HTR-8/SVneo (cell line): ENCODE measurements at places on chromosomes 1 and 21.

DNA sequence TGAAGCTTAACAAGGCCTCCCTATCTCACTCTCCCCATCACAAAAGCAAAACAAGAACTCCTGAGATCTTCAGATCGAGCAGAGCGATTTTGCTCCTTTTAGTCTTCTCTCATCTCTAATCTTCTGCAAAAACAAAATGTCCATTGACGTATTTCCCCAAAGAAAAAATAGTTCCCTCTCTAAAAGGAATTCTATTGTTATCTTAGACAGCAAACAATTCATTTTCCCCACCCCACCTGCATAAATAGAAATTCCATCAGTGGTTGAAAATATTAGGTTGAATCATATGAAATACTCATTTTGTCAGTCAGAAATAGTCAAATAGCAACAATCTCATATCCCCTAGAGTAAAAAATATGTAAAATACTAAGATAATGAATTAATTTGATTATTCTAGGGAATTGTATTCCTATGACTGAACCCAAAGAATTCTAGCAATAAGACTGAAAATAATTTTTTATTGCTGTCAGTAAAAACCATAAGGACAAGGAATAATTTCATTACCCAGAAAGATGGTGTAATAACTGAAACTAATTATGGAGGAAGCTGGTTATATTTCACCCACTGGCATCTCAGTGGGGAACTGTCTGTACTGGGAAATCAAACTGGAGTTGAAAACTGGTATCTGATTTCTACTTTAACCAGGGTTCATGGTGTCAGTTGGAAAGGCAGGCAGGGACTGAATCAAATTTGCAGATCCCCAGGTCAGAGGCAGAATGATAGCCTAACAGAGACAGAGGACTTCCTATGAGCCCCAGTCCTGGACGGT is 51.3 kb downstream of the RHOU start:
- DNase-seq, result no peak

- peak; percentile 75 for DNase-seq
Observed at GRCh38 chr1:223707256-223708000, 4.9 kb upstream of the CAPN2 start.

- DNase-seq, result no peak
Observed at GRCh38 chr1:152577168-152577567, 3.1 kb downstream of the LCE3D start.

- DNase-seq, result no peak
Observed at GRCh38 chr21:30081506-30081905, 85.1 kb downstream of the CLDN17 start.

DNA sequence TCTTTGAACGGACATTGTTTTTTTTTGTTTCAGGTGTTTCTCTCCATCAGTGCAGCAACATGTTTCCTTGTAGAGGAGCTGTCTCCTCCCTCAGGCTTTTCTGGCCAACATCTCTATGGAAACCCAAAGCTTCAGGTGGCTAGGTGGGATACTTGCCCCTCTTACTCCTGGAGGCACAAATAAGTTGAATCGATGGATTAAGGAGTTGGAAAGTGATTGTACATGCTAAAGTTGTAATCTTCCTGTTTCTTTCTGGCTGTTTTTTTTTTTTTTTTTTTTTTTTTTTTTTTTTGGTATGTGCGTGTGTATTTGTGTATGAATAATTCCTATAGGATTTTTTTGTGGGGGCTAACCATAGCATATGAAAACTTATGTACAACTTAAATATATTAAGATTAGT is 10.6 kb downstream of the USP25 start:
- no peak for DNase-seq

DNA sequence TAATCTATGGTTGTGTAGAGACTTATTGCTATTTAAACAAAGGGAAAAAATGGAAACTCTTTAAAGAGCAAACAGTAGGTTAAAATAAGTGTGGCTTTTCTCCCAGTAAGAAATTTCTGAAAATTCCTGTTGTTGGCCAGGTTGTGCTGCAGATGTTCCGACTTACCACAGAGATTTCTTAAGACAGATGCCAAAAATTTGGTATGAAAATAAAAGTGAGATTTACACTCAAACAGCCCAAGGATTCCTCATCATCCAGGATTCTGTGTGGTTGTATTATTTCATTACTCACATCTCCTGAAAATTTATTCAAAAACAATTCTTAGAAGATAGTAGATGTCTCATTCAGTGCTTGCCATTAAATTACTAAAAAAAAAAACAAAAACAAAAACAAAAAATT is 296.7 kb upstream of the PTBP2 start:
- DNase-seq, result no peak

- DNase-seq, result no peak
Observed at GRCh38 chr1:172005856-172006255, 164.6 kb downstream of the DNM3 start.

DNA sequence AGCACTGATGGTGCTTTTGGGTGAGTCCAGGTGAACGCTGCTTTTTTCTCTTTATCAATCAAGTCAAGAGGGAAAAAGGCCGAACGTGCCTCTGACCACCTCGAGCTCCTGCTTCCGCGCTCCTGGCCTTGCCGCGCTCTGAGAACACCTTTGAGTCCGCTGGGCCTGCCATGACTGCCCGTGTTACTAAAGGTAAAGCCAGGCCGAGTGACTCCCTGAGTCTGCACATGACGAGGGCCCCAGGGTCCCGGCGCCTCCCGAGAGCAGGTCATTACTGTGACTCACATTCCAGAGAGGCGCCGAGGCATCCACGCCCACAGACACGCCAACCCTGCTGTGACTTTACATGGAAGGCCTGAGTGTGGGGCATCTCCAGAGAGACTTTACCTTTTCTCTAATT is 11.1 kb downstream of the POFUT2 start:
- DNase-seq, result no peak

DNA sequence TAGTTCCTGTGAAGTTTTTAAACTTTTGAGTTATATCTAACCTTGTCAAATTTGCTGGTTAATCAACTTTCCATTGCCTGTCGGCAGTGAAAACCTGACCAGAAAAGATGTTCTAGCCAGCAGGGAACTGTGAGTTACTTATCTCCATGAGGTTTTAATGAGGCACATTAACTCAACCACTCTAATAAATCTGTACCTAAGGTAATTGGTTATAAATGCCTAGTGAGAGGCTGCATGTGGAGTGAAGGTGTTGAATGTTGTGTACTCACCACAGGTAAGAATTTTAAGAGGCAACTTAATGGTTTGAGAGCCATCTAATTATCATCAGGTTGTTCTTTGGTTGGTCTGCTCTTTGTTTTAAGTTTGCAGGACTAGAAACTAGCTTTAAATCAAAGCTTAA is 138.4 kb upstream of the LHX8 start:
- DNase-seq, result no peak

GRCh38 chr1:6358757-6359201 is 34.8 kb downstream of the ACOT7 start:
- no peak for DNase-seq

GRCh38 chr1:118159569-118159968 is 25.5 kb downstream of the SPAG17 start:
- DNase-seq, result no peak

- no peak for DNase-seq
Observed at GRCh38 chr1:37612186-37612585, 16.4 kb upstream of the GNL2 start.

- DNase-seq, result peak; percentile 6
Observed at GRCh38 chr1:196309386-196309785, 298.9 kb downstream of the KCNT2 start.

DNA sequence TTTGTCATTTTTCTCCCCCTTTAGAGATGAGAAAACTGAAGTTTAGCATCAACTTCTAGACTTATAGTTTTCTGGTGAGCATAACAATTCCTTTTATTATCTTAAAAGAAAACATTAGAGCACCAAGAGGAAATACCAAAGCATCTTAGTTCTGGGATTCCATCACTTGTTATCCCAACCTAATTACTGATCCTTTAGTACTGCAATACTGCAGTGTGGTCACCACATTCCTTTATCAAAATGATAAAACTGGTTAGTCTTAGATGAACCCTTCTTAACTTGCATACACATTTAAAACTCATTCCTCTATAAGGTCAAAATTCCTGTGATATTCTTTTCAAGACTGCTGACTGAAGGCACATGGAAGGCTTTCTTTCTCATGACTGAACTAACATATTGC is 23.1 kb downstream of the SOD1 start:
- DNase-seq, result no peak

- DNase-seq, result peak; percentile 10
Observed at GRCh38 chr1:28973596-28974421, 59.4 kb downstream of the EPB41 start.

GRCh38 chr1:214341459-214341858 is 60.5 kb downstream of the SMYD2 start:
- DNase-seq, result no peak

GRCh38 chr1:227449051-227449450 is 114.3 kb upstream of the ZNF678 start:
- peak; percentile 29 for DNase-seq

- no peak for DNase-seq
Observed at GRCh38 chr1:47444562-47445465, 7.0 kb downstream of the FOXD2 start.

GRCh38 chr1:223860051-223860622 is 14.4 kb upstream of the TP53BP2 start:
- DNase-seq, result no peak

DNA sequence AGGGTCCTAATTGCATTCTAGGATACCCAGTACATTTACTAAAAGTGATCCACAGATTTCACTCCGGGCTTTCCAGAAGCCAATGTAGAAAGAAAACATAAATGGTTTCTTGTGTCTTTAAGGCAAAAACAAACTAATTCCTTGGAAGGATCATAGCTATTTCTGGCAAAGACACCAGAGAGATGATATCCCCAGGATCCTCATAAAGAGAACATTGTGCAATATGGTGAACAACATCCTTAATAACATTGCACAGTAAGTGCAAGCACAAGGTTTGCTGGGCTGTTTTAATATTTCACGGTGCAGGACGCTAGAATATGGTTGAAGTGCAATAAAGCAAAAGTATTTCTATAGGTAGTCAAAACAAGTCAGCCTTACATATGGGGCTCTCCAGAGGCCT is 83.0 kb downstream of the NTPCR start:
- DNase-seq, result no peak

- no peak for DNase-seq
Observed at GRCh38 chr1:96233422-96233821, 488.2 kb upstream of the PTBP2 start.

GRCh38 chr1:117051224-117052064 is 8.7 kb upstream of the TTF2 start:
- DNase-seq, result no peak

DNA sequence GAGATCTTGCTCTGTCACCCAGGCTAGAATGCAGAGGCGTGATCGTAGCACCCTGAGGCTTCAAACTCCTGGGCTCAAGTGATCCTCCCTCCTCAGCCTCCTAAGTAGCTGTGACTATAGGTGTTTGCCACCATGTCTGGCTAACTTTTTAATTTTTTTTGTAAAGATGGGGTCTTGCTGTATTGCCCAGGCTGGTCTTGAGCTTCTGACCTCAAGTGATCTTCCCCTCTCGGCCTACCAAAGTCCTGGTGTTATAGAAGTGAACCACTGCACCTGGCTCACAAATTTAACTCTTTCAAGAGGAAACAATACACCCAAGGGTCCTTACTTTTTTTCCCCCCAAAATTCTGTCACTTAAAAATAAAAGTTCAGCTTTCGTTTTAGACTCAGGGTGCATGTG is 62.3 kb downstream of the GALNT2 start:
- DNase-seq, result no peak

- peak; percentile 59 for DNase-seq
Observed at GRCh38 chr1:6385488-6386191, 7.9 kb downstream of the ACOT7 start.

DNA sequence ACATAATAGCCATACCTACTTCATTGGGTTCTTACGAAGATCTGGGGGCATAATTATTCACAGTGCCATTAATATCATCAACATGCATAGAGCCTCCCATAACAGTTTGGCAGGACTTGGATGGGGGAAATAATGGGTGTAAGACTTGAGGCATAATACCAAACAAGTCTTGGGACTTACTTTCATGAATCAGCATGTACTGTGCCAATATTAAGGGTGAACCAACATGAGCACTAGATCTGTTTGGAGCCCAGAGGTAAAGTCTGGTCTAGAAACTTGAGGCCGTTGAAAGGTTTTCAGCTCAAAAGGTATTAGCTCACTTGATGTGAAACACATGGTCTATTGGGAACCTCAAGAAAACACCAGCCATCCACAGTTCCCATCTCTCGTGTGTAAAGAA is 56.7 kb upstream of the ZC3H11B start:
- DNase-seq, result no peak

DNA sequence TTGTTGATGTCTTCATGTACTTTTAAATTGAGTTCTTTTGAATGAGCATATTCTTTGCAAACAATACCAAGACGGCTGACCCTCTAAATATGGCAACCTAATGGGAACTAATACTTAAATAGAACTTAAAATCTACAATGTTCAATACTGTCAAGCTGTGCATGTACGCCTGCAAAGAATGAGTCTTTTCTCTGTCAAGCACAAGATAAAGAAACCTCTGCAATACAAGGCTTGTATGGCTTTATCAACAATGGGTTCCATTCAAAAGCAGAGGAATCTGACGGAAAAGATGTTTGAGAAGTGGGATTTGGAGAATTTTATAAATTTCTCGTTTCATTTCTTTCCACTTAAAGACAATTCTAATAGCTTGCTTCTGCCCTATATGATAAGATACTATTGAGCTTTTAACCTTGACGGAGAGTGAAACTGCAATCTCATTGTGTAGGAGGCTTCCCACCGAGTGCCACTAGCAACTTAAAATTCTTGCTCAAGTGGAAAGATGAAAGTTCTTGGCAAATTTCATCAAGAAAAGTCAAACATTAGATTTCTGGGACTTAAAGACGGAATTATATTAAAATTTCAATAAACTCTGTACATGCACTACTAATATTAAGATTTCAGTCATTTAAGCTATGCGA is 119.8 kb downstream of the RGS21 start:
- no peak for DNase-seq

GRCh38 chr1:204087893-204088528 is 15.1 kb downstream of the SOX13 start:
- DNase-seq, result no peak

- DNase-seq, result no peak
Observed at GRCh38 chr1:211896958-211897357, 66.4 kb upstream of the LPGAT1 start.

DNA sequence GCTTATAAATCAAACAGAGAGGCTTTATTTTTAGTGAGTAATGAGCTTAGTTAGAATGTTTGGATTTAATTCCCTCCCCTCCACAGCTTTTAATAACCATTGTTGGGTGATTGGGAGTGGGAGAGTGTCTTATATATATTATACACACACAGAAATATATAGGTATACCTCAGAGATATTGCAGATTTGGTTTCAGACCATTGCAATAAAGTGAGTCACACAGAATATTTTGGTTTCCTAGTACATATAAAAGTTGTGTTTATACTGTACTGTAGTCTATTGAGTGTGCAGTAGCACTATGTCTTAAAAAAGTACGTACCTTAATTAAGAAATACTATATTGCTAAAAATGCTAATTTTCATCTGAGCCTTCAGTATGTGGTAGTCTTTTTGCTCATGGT is 44.4 kb downstream of the RPS6KC1 start:
- no peak for DNase-seq

- DNase-seq, result no peak
Observed at GRCh38 chr1:3942416-3943122, 42.5 kb upstream of the C1orf174 start.
